Esophagus muscularis mucosa (tissue), 4 donors: ENCODE measurements at places on chromosomes 11 and 22. TPM values are rescaled to one million over a fixed set of nuclear protein-coding genes. Genes with fewer than 3 reads are reported as not detected.

- DNase-seq: no peak
Measured at GRCh38 chr22:44685384-44686056, 16.5 kb upstream of the PRR5 start.

DNA sequence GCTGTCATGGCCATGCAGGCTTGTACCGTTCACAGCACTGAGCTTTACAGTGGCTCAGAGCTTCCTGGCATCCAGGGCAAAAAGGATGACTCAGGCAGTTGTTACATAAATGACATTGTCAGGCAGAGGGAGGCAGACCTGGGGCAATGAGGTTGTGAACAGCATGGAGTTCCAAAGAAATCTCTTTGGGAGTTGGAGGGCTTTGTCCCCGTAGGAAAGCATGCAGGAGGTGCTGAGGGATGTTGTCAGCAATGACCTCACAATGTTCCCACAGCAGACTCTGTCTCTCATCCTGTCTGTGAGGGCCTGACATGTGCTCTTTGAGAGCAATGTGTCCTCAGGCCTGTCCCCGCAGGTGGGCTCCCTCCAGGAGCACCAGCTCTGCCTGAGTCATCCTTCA, 25.9 kb upstream of the PDE2A start:
- DNase-seq: no peak

Gene CSTPP1
- 13.3 TPM for total RNA-seq

- DNase-seq: no peak
Measured at GRCh38 chr11:72598466-72598865, 75.8 kb downstream of the PDE2A start.

Gene KMT2A
- total RNA-seq: 63.1 TPM

Gene NLRP10
- not detected for total RNA-seq

GRCh38 chr11:64848826-64849597, 4.6 kb upstream of the CDC42BPG start:
- DNase-seq: no peak

Gene FAM111B
- total RNA-seq: not detected

GRCh38 chr22:21707677-21708076, 27.9 kb downstream of the YPEL1 start:
- no peak for DNase-seq

GRCh38 chr11:118643142-118643994, 36.0 kb downstream of the PHLDB1 start:
- DNase-seq: no peak

Gene GGTLC3
- total RNA-seq: not detected

DNA sequence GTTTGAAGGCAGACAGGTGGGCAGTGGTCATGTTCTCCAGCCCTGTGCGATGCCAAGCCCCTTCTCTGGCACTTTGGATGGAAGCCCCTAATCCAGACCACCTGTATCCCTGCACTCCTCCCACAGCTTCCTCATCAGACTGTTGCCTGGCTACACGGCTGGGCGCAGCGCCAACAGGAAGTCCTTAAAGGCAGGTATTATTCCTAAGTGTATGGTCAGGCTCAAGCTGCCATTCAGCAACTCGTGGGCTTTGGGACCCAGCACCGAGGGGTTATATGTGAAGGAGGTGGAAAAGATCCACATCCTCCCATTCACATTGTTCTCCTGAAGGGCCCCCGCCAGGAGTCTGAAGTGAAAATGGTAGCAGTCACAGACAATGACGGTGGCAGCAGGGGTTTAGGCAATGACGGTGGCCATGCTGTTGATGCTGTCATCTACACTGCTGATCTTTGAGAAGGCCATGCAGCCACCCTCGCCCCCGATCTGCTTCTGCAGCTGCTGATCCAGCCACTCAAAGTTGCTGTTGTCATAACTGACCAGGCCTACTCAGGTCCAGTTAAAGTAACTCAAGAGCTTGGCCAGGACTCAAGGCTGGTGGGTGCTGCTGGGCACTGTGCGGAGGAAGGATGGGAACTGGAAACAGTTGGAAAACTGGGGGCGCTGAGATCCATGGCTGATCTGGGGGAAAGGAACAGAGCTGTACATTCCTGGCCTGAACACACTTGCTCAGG, 27.7 kb downstream of the OR6Q1 start:
- DNase-seq: peak; percentile 86

GRCh38 chr11:120929664-120930154, 94.2 kb upstream of the TBCEL start:
- DNase-seq: no peak

Gene DLAT
- total RNA-seq: 30.7 TPM

Gene UBQLN3
- 0.13 TPM for total RNA-seq

Gene GGT1
- 2.5 TPM for total RNA-seq

GRCh38 chr11:124519850-124520549, 23.5 kb downstream of the OR8B12 start:
- no peak for DNase-seq

- no peak for DNase-seq
Measured at GRCh38 chr11:117999354-117999993, 13.3 kb downstream of the IL10RA start.
